ENCODE measurements at places on chromosomes 2 and 18.

DNA sequence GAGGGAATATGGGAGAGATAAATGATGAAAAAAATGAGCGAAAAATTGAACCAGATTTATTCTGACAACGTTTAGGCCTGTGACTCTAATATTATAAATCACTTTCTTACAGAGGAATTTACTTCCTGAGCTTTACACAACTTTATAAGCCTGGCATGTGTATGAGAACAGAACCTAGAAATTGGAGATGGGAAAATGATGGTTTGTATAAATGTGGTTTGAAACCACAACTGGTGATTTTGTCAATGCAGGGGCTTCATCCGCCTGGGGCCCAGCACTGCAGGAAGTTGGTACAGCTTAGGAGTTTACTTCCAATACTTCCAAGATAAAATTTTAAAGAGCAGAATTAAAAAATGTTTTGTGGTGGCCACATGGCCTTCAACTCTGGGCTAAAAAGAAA lies 82.3 kb downstream of the VAPA start:
- no peak for DNase-seq

DNA sequence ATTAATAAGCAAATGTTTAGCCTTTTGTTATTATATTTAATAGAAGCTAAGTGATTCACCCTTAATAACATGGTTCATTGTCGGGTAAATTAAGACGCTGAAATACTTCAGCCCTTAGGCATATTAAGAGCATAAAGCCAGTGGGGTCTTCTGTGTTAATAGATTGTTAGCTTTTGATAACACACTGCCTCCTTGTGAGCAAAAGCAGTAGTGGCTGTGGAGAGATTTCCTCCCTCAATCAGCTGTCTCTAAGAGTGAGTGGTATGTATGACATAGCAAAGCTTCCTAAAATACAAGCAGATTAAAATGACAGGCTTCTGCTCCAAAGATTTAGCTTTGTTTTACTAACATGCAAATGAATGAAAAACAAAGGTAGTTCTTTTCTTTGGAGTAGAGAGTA lies 143.7 kb upstream of the SYT4 start:
- DNase-seq: no peak

- no peak for DNase-seq
Measured at GRCh38 chr2:66494708-66495107, 59.8 kb downstream of the MEIS1 start.

- DNase-seq: no peak
Measured at GRCh38 chr2:95234816-95235215, 27.5 kb downstream of the ZNF892 start.

GRCh38 chr2:241081190-241081642 lies 20.9 kb downstream of the MTERF4 start:
- DNase-seq: no peak

DNA sequence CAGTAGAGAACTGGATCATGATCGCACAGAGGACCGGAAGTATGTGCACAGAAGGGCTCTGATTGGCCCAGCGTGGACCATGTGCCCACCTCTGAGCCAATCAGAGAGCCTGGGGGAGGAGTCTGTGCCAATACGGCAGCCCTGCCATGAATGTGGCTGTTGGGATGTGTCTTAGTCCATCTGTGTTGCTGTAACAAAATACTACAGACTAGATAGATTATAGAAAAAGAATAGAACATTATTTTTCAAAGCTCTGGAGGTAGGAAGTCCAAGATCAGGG lies 132.0 kb downstream of the NDUFA10 start:
- DNase-seq: no peak

- DNase-seq: no peak
Measured at GRCh38 chr18:57439609-57439968, 4.4 kb downstream of the ONECUT2 start.

GRCh38 chr18:48336332-48336731 lies 72.9 kb downstream of the ZBTB7C start:
- DNase-seq: no peak

GRCh38 chr2:224881846-224882245 lies 160.4 kb downstream of the DOCK10 start:
- DNase-seq: no peak

DNA sequence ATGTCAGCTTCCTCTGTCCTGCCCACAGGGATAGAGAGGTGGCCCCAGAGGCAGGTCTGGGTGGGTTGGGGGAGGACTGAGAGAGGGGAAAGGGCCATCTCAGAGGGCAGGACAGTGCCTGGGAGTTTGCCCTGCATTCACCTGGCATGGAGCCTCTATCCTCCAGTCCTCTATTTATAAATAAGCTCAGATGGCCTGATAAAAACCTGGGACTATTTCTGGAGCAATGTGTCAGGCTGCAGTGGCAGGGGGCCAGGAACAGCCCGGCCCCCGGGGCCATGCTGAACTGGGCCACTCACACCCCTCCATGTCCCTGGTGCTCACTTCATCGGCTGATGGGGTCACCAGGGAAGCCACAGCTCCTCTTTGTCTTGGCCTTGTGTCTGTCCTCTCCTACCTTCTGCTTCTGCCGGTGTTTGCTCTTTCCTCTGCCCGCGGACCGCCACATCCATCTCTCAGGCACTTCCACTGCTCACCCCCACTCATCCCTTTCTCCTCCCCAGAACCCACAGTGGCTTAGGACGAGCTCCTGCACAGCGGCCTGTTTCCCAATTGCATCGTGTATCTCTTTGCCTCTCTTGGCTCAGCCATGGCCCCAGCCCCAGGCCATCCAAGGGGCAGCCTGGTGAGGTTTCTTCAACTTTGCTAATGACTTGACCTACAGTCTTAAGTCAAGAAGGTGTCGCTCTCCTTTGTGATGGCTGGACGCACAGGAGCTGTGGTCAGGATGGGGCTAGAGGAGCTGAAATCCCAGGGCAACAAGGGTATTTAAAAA lies 38.8 kb downstream of the SCTR start:
- no peak for DNase-seq

GRCh38 chr2:222813177-222813843 lies 47.5 kb upstream of the ACSL3 start:
- DNase-seq: no peak

GRCh38 chr18:65093346-65093745 lies 657.5 kb upstream of the CDH7 start:
- DNase-seq: no peak

DNA sequence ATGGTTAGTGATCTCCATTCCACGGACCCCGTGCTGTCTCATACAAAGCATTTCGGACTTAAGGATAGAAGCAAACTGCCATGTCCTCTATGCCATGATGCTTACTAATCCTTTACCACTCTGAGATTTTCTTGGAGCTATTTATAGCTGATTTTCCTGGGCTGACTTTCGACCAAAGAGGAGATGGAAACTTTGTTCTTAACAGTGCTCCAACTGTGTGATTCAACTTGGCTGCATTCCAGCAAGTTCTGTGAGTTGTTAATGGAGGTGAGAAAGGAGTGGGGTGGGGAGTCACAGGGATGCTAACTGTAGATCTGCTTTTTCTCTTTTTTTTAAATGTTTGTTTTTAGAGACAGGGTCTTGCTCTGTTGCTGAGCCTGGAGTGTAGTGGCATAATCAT lies 45.5 kb upstream of the MSH2 start:
- DNase-seq: no peak

DNA sequence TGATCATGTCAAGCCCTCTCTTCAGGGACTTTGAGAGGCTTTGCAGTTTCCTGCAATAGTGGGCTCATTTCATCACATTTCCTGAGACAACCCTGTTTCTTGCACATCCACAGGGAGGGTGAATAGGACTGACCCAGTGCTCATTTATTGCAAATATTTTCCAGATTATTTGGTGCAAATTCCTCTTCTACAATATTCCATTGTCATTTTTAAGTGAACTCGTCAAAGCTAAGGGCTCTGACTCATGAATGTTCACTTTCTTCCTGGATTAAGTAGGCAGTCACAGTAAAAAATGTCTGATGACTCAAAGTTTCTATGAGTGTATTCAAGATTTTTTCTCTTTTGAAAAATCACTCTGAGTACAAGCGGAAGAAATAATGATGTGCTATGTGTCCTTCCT lies 225.5 kb upstream of the GALNT5 start:
- DNase-seq: no peak

GRCh38 chr2:131029812-131030211 lies 63.4 kb downstream of the FAM168B start:
- DNase-seq: no peak

DNA sequence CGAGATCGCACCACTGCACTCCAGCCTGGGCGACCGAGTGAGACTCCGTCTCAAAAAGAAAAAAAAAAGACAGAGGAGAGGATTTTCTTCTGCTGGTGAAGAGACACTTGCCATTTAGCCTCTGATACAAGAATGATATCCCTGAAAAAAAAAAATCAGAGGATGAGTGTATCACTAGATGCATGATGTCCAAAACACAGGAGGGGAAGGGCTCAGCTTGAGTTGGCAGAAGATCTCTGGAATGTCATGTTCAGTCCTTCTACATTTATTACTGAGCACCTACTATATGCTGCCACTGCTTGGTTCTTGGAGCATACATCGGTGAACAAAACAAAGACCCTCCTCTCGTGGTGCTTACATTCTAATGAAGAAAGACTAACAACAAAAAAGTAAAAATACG lies 10.9 kb upstream of the PKDCC start:
- DNase-seq: no peak
